T-helper 22 cell (primary cell): ENCODE measurements at places on chromosomes 6 and 20.

GRCh38 chr20:10558635-10559187, 115.1 kb downstream of the JAG1 start:
- DNase-seq, result no peak

- DNase-seq, result no peak
These were observed 26.1 kb upstream of the FANCE start for GRCh38 chr6:35426074-35426473.

DNA sequence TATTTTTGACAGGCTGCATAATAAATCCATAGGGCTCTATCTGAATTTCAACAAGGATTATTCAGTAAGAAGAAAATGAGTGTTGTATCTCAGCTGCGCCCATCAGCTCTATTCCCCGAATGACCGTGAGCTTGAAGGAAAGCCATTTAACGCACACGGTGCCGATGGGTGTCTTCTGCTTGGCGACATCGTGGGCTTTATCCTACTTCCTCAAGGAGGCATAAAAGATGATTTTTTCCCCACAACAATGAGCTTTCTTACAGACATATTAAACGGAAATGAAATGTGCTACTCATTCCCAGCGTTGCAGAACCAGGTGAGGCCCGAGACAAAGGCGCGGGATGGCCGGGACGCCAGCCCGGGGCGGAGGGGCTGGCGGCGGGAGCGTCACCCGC, 710 bp downstream of the DYNLT1 start:
- no peak for DNase-seq

DNA sequence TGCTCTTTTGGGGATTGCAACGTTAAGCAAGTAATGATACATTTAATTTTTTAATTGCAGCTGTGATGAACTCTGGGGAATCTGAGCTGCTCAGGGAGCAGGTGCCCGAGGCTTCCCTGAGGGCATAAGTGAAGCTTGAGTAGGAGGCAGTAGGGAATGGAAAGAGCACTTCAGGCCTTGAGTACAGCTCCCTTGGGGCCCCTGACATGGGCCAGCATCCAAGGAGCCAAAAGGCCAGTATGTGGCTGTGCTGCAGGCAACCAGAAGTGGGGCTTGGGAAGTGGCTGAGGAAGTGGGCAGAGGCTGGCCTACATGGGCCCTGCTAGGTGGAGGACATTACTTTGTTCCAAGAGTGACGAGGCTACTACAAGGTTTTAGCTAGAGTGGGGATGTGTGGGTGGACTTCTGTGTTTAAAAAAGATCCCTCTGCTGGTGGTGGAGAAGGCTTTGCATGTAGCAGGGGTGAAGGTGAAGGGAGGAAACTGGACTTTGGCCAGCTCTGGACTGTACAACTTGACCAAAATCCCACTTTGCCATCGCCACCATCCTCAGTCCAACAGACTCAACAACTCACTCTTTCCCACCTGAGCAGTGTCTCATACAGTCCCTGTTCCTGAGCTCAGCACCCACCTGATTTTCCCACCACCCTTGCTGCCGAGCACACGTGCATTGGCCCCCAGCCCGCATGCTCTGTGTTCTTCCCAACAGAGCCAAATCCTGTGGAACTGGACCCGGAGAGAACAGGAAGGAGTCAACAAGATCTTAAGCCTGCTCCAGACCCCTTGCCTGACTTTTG, 10.9 kb upstream of the ZNF831 start:
- DNase-seq, result no peak

DNA sequence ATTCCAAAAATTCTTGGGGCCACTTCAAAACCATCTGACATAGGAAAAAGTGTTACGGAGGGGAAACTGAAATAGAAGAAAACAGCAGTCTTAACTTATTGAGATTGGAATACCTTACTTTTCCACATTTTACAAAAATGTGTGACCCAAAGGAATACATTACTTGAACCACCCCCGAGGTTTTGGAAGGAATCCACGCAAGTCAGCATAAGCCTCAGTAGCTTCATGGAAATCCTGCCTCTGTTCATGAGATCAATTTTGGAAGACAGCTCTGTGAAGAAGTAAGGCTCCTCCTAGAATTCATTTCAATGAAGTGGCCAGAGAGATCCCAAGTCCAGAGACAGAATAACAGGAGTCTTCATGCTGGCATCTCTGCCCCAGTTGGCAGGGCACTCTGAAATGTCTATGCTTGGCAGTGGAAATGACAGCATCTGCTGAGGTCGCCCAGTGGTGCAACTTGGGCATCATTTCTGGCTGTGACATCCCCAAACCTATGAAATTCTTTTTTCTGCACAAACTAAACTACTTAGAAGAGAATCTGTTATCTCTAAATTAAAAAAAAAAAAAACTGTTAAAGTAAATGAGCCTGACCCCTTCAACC, 132.5 kb downstream of the EPM2A start:
- no peak for DNase-seq

- DNase-seq, result no peak
These were observed 45.4 kb downstream of the SSR1 start for GRCh38 chr6:7267466-7268091.

DNA sequence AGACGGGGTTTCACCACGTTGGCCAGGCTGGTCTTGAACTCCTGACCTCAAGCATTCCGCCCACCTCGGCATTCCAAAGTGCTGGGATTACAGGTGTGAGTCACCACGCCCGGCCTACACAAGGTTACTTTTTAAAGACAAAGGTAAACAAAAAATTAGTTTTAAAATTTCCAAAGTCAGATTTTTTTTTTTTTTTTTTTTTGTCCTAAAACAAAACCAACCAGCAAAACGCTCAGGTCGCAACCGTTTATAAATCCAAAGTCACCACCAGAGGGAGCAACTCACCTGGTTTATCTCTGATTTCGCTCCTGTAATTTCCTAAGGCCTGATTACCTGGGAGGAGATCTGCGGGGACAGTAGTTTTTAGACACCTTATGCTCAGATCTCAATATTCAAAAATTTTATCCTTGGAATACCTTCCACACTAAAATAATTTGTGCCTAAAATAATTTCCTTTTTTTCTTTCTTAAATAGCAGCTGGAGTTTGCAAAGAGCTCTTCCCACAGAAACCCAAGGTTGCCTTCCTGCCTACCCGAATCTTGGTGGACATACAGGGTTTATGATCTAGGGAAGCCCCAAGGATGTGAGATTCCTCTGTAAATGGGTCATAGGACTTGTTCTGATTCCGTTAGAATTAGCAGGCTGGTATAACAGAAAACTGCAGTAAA, 19.8 kb upstream of the TREM1 start:
- DNase-seq, result no peak

DNA sequence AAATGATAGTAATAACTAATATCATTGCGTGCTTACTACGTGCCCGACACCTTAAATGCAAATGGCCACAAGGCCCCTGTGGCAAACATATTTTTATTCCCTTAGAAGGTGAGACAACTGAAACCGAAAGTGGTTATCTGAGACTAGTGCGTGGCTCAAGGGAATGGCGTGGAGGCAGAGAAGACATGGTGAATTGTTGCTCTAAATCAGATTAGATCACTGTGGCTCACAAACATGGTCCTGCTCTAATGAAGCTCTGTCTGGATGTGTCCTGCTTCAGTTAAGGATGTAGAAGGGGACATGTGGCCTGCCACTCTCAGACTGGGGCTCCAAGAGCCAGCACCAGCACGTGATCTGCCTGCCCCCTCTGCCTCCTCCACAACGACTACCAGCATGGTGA, 124.2 kb upstream of the GMDS start:
- DNase-seq, result no peak

DNA sequence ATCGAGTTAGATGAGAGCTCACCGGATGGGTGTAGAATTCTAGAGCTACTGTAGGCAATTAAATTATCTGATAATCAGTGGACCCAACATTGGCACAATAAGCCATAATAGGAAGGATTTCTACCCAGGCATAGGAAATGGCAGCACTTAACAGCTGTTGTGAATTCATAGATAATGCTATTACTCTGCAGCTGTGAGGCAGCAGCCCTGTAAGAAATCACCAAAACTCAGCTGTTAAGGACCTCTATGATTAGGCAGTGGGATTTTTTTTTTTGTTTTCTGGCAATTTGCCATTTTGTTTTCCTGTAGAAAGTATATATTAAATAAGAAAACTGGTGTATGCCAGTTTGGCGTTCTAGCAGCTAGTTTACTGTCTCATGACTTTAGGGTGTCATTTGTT, 609.1 kb upstream of the SLC35B3 start:
- DNase-seq, result no peak

DNA sequence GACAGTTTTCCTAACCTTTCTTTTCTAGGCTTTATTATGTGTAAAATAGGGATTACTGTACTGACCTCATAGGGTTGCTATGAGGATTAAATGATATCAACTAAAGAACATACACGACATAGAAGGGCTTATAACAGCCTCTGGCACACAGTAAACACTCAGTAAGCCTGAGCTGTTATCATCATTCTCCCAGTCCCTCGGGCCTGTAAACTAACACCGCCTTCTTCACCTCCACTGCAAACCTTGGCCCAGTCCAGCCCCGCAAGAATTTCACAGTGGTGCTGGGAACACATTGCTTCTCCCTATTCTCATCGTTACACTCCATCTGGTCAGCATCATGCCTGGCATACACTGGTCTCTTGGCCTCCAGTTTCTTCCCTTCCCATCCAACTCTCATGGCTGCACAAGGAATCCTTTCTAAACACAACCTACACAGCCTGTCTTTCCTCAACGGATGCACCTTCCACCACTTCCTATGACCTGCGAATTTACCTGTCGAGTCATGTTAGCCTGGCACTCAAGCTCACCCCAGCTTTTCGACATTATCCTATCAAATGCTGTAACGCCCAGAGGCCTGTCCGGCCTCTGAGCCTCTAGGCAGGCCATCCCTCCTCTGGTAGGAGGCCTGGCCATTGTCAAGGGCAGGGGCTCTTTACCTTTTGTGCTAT, 92.1 kb downstream of the FYN start:
- no peak for DNase-seq
